Activated CD4-positive, alpha-beta T cell treated with anti-CD3 and anti-CD28 coated beads, Interleukin-2, amount 50 U/mL, for 4 hours (primary cell): ENCODE measurements at places on chromosomes 7 and 10.
A peak's percentile ranks its signal among the peaks of the same experiment; 100 is the strongest.

DNA sequence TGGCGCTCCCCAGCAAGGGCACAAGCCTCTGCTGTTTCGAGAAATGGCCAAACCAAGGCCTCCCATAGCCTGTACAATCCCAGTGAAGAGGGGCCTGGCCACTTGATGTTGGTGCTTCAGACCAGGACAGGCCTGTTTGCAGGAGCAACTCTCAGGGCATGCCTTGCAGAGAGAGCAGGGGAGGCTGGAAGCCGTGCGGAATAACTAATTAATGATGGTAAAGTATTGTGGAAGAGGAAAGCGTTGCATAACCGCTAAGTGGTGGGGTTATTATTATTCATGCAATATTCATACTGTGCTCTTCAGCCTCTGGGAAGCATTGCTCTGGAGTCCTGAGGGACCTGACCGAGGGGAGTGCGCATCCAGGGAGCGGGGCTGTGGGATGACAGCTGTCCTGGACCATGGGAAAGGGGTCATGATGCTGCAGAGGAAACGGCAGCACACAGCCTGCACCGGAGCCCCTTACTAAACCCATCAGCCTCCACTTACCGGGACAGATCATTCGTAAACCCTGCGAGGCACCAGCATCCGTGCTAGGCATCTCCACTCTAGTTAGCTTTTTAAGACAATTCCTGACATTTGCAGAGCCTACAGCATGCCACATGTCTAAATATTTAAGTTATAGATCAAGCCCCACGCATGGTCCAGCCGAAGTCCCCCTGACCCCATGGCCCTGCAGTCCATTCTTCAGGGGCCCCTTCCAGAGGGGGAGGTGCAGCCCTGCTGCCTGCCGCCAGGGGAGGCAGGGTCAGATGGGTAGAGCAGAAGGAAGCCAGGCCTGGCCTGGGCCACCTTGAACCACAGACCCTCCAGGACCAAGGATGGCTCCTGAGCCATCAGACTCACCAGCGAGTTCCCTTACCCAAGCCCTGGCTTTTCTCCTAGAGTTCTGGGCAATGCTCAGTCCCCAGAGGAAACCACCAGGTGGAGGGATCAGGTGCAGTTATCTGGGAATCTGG, 11.6 kb downstream of the TMEM273 start:
- no peak for DNase-seq

DNA sequence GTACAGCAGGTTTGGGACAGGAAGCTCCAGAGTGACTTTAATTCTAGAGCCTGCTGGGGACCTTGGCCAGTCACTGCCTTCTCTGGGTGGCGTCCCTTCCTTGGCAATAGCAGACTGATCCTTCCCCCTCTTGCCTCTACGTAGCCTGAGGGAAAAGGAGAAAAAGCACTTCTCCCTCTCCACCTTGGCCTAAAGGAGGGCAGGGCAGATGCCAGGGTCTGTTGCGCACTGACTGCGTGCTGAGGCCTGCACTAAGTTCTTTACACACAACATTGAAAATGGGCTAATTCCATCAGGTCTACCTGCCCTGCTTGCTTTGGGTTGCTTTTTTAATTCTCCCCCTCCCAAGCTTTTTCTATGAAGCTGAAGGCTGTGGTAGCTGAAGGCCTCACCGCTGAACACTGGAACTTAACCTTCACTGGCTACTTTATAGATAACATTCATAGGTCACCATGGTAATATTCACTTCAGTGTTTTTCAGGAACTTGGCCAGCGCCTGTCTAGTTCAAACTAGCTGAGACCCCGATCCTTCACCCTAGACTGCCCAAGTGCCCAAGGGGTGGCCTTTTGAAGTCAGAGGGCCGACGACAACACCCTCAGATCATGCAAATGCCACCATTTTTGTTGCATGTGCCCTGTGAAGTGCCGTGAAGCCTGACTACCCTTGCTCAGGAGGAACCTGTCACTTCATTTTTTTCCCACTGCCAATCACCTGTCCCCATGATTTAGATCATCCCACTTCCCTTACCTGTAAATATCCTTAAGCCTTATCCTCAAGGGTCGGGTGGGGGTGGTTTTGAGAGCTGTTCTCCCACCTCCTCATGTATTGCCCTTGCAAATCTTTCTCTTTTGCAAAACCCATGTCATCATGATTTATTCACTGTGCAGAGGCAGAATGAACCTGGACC, 28.7 kb downstream of the PRF1 start:
- DNase-seq = no peak

GRCh38 chr10:114096864-114097263, 53.2 kb downstream of the ADRB1 start:
- DNase-seq = no peak

GRCh38 chr7:77537136-77537777, at the start of gene PTPN12:
PTPN12 (plus strand) TSS chr7:77537295; CDS start chr7:77537547, 252 bp downstream.
- DNase-seq = peak; percentile 23

- no peak for DNase-seq
Observed at GRCh38 chr7:8465338-8465737, 31.9 kb downstream of the NXPH1 start.

GRCh38 chr10:103800789-103801540, 54.4 kb downstream of the SH3PXD2A start:
- peak; percentile 16 for DNase-seq

- DNase-seq = no peak
Observed at GRCh38 chr7:19754521-19755116, 18.8 kb downstream of the TMEM196 start.

DNA sequence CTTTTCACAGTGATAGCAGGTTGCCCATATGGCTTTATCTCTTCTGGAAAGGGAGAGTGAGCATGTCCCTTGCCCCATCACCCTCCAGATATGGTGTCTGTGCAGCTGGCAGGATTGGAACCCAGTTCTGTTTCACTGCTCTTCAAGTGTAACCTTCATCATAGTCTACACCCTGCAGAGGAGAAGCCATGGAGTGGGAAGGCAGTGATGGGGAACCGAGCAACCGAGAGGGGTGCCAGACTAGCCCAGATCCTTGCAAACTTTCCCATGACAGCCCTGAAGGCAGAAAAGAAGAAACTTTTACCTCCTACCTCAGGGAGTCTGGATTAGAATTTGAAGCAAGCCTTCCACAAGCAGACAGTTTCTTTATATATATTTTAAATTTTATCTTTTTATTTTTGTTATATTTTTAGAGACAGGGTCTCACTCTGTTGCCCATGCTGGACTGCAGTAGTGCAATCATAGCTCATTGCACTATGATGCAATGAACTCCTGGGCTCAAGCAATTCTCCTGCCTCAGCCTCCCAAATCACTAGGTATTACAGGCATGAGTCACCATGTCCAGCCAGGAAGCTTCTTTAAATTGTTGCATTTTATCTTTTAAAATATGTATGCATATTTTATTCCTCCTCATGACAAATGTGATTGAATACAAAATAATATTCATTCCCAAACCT, 133.3 kb downstream of the KCNMA1 start:
- DNase-seq = no peak

- DNase-seq = no peak
Observed at GRCh38 chr10:3900391-3900790, 115.4 kb upstream of the KLF6 start.

- no peak for DNase-seq
Observed at GRCh38 chr7:676972-677385, 49.5 kb upstream of the DNAAF5 start.

- DNase-seq = no peak
Observed at GRCh38 chr10:16867556-16867955, 50.3 kb upstream of the RSU1 start.

DNA sequence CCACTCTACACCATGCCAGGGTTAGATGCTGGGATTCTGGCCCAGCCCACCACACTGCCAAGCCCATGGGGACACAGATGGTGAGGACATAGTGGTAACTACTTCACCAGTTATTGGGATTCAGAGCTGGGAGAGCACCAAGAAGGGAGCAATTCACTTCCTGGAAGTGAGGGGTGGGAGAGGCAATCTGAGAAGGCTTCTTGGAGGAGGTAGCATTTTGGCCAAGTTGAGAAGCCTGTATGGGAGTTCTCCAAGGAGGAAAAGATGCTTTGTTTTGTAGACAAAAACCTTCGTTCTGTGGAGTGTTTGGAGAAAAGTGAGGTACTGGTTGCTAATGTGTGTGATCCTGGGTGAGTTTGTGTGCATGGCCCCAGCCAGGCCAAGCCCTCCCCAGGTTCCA, 3.8 kb upstream of the PRKRIP1 start:
- DNase-seq = no peak

DNA sequence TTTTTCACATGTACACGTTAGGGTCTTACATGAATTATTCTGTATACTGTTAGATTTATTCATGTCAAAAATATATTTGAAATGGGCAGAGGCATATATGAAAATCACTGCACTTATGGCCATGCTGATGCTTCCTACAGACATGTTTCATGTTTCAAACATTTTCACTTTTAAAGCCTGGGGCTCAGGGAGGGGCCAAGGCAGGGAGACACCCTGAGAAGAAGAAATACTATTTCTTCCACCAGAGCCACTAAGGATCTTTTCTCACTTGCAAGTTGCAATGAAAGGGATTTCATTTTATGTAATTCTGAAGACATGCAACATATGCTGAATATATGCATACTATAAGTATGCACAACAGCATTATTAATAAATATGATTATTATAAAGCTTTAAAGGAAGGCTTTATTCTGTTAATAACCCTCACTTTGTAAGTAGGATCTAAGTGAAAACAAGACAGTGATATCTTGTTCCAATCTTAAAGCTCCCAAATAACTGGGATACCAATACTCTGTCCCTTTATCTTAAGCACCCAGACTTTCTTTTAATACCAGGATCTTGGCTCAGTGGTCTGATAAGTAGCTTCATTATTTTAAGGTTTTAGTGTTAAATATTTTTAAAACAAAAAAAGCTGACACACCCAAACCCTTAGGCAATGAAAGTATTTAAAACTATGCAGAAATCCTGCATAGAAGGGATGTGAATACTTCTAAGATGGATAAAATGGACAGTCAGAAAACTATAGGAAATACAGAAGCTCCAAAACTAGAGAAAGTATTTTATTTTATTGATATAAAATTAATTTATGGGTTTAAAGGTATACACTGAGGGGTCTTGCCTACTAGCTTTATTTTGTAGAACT, 148.0 kb downstream of the SNX13 start:
- no peak for DNase-seq

DNA sequence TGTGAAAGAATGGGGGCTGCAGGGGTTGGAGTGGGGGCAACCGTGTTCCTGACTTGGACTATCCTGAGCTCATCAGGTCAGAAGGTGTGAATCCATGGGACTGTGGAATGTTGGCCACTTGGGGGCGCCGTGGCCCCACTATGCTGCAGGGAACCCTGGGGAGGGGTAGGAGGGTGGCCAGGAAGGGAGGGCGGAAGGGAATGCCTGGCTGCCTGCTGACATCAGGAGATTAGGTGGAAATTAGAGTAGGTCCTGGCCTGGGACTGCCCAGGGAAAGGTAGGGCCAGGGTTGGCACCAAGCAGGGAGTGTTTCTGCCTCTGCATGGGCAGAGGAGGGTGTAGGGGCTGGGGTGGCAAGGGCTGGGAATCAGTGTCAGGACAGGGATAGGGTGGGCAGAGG, 65.8 kb upstream of the PRSS58 start:
- DNase-seq = peak; percentile 22

DNA sequence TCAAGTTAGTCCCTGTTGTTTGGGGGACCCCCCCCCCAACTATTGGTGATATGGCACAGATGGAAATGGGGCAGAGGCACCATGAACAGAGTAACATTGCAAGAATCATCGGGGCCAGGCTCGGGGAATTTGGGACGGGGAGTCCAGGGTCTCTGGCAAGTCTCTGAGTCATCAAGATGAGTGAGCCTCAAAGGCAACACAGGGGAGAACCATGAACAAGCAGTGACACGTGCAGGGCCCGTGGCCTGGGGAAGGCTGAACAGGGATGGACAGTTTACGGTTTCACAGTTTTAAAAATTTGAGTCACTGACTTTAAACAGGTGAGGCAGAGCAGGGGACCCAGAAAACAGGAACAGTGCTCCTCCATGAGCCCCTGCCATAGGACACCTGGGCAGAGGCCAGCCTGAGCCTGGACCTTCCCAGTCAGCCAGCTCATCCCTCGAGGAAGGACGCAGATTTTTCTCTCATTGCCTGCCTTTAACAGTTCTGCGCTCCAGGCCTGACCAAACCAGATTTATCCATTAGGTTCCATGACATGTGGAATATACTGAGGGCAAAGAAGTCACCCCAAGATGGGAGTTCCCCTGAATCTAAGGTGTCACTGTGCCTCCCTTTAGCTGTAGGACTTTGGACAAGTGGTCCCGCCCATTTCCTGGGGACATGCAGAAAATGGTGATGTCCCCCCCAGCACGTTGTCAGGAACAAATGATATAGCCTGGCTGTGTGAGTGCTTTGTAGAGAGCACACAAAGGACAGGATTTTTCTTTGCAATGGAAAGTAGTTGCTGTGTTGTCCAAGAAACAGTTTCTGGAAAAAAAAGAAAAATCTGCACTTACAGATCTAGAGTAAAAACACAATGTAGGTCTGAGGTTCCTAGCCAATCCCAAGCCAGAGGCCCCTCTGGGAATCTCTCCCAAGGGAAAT, 23.8 kb downstream of the CHST15 start:
- no peak for DNase-seq

- DNase-seq = no peak
Observed at GRCh38 chr7:68724965-68725364, 873.3 kb upstream of the AUTS2 start.

DNA sequence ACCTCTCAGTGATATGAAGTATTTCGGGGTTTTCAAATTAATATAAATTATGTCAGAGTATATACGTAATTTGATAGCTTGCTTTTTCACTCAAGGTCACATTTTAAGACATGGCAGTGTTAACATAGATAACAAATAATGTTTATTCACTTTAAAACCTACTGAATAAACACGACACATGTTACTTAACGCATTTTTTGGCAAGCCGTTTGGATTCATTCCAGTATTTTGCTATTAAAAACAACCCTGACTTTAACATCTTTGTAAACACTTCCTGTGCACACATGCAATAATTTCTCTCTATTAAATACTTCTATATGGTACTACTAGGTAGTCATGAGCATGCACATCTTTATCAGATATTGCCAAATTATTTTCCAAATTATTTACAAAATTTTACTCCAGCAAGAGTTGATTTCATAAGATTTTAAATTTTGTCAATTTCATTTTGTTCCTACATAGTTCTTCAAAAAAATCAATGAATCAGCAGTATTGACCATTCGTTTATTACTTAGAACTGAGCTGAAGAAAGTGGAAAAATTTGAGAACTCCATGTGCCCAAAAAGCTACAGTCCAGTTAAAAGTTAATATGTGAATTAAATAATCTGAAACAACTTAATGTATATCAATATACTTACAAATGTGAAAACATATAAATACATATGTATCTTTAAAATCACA, 26.8 kb upstream of the THSD7A start:
- no peak for DNase-seq

DNA sequence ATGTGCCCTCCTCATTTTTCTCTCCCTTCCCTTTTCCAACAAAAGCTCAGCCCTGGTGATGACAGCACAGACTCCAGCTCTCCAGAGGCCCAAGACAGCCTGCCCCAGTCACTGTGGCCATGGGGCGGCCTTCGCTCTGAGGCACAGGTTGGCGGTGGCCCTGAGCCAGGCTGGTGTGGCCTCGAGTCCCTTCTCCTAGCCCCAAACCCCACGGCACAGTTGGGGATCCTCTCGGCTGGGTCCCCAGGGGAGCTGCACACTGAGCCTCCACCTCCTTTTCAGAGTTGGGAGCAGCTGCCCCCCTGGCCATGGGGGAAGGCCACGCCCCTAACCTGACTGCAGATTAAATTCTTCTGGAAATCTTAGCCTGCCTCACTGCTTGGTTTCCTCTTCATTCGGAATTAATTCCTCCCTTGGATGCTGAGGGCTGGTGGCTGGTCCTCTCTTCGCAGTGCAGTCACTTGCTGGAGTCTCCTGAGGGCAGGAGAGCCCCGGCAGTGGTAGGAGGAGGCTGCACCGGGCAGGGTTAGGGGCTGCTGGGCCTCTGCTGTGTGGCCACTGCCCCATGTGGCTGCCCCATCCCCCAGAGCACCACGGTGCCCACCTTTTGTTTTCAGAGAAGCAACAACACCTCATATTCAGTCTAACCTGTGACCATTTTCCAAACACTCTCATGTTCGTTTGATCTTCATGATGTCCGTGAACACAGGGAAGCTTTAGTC, 426.6 kb downstream of the DNAJB6 start:
- DNase-seq = no peak
